ENCODE measurements at places on chromosomes 5 and 9.

DNA sequence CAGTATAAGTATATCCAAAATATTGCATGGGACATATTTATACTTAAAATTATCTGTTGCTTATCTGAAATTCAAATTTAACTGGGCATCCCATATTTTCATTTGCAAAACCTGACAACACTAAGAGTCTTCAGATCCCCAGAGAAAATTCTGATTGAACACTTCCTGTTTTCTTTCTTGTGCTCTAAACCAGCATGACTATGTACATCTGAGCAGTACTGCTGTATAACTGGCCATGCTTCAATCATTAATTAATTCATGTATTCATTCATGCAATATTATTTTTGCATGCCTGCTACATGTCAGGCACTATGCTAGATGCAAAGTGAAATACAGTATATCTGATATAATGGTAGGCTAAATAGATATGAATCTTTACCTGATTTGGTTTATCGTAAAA, 461.2 kb downstream of the TLR4 start:
- no peak for DNase-seq

- peak; percentile 89 for DNase-seq
Measured at GRCh38 chr9:72827950-72828731, 124.7 kb downstream of the ALDH1A1 start.

GRCh38 chr9:91074866-91075265, 273.2 kb downstream of the SYK start:
- no peak for DNase-seq

- DNase-seq: peak; percentile 78
Measured at GRCh38 chr5:151741678-151742423, 16.6 kb downstream of the ATOX1 start.

- DNase-seq: no peak
Measured at GRCh38 chr9:3193791-3194190, 332.0 kb downstream of the RFX3 start.

DNA sequence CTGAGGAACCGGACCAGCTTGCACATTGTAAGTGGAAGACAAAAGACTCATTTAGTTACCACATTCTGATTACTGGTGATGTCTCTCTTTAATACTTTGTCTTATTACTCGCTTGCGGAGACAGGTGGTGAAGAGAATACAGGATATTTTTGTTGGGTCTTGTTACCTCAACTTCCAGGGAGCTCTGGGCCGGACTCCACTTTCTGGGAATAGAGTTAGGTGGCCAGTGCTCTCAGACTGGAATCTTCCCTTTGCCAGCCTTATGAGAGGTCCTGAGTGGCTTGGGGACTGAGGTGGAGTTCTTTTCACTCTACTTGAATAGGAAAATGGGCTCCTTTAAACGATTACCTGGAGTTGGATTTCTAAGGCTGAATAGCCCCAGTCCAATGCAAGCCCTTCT, 33.3 kb upstream of the SPRY4 start:
- DNase-seq: no peak

DNA sequence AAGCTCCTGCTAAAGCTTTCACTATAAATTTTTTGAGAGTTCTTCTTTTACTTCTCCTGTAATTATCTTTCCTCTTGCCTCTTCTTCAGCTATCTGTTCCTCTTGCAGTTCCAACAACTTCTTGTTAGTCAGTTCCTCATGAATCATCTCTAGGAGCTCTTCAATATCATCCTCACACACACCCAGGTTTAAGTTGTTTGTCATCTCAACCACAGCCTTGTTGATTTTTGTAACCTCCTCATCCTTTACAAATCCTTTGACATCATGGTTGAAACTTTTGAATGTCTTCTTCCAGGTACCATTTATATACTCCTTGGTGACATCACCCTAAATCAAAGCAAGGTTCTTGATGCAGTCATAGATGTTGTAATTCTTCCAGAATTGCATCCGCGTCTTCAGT, 106.3 kb upstream of the MAMDC2 start:
- DNase-seq: no peak

- peak; percentile 52 for DNase-seq
Measured at GRCh38 chr5:36492984-36493654, 113.3 kb upstream of the SLC1A3 start.

DNA sequence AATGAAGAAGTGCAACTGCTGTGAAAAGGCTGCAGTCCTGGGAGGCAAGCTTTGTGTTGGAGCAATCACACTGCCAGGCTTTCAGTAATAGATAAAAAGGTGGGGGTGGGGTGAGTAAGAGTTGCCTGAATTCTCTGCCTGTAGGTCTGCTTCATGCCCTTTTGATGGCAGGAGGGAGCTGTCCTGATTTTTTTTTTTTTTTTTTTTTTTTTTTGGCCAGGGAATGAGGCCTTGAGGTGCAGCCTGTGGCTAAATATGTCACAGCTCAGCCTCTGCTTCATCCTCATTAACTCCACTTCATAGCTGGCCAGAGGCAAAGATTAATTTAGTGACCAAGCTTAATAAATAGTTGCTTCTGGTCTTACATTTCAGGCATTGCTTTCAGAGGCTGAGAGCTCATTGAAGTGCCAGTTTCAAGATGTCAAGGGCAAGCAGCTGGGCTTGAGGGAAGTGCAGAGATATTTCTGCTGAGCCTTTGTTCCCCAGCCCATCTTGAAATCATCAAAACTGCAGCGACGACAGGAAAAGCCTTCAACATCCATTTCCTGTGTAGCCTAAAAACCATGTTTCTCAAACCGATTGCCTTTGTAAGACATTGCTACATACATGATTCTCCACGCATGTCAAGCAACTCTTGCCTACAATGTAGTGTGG, 134.7 kb downstream of the MACIR start:
- DNase-seq: no peak

DNA sequence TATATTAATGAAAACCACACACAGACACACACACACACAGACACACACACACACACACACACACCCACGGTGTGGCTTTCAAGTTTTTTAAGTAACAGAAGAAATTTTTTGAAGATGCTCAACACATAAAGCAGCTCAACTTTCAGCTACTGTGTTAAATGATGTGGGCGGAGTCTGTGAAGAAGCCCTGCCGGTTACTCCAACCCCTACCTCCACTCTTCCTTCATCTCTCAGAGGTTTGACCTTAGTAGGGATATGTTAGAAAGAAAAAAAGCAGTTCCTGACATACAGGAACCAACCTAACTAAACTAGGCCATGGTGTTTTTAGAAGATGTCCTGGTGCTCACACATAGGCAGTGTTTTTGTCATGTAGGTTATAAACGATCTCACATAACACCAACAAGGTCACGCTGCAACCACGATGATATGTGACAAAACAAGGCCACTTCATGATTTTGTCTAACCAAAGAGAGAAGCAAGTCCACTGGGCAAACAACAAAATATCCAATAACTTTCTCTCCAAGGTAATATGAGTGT, 112.8 kb downstream of the EMB start:
- DNase-seq: no peak

Measured in RWPE1 (cell line).